Stimulated activated CD4-positive, alpha-beta T cell treated with anti-CD3 and anti-CD28 coated beads, Interleukin-15, amount 100 ng/mL, for 1 hour (primary cell): ENCODE measurements at places on chromosomes 3 and 15.

GRCh38 chr15:81386947-81387346 is 12.9 kb upstream of the TMC3 start:
- no peak for DNase-seq

DNA sequence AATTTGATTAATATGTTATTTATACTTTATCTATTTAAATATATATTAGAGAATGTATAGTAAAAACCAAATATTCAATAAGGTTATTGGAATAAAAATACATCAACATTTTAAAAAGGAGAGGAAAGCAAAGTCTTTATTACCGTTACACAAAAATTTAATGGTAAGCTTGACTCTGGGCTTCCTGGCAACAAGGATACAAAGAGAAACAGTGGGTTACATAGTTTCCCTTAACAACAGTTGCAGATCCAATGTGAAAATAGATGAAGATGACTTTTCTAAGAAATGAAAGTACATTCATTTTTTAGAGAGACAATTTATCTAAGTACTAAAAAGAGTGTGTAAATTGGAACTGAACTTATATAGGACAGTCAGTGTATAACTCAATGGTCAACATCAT is 6.0 kb upstream of the PHLDB2 start:
- DNase-seq, result no peak

DNA sequence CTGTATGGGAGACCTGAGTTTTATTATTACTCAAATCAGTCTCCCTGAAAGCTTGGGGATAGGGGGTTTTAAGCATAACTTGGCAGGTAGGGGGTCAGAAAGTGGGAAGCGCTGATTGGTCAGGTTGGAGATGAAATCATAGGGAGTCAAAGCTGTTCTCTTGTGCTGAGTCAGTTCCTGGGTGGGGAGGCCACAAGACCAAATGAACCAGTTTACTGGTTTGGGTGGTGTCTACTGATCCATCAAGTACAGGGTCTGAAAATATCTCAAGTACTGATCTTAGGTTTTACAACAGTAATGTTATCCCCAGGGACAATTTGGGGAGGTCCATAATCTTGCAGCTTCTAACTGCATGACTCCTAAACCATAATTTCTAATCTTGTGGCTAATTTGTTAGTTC is 17.8 kb upstream of the IQCF6 start:
- DNase-seq, result no peak

DNA sequence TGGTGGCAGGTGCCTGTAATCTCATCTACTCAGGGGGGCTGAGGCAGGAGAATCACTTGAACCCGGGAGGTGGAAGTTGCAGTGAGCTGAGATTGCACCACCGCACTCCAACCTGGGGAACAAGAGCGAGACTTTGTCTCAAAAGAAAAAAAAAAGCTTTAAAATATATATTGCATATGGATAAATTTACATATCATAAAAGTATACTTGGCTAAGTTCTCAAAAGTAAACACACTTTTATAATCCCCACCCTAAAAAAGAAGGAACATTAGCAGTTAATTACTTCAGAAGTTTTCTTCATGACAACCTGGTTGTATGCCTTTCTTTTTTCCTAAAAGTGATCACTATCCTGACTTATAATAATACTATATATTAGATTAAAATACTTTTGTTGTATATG is 369.1 kb upstream of the TPRG1 start:
- DNase-seq, result no peak

DNA sequence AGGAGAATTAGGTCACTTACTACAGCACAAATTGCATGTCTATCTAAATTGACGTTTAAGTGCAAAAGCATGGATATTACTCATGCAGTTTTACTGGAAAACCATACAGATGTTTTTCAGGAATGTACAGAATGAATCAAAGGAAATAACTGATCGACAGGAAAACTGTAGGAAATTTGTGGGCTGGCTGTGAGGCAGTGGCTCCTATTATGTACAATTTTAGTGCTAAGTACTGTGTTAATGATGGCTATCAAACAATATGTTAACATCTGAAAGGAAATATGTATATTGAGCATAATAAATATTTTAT is 6.9 kb downstream of the NUDT16 start:
- no peak for DNase-seq

DNA sequence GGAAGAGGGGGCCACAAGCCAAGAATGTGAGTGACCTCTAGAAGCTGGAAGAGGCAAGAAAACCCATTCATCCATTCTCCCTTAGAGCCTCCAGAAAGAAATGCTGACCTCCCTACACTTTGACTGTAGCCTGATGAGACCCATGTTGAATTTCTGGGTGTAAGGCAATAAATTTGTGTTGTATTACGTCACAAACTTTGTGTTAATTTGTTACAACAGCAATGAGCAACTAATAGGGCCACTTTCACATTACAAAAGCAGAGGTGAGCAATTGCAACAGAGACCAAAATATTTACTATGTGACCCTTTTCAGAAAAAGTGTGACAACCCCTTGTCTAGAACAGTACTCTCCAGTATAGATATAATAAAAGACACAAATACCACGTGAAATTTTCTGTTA is 101.2 kb downstream of the NTRK3 start:
- DNase-seq, result no peak

DNA sequence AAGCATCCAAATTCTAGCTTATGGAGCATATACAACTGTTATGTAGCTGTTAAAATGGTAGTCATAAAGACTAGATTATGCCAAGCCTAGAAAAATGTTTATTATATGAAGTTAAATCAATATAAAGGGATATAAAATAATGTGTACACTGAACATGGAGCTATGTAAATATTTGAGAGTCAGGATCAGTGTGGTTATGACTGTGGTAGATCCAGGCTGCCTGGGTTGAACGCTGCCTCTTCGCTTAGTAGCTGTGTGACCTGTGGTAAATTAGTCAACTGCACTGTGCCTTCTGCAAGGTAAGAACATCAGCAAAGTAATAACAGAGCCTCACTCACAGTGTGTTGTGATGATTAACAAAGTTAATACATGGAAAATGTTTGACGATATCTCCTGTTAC is 212.2 kb downstream of the RBMS3 start:
- no peak for DNase-seq

DNA sequence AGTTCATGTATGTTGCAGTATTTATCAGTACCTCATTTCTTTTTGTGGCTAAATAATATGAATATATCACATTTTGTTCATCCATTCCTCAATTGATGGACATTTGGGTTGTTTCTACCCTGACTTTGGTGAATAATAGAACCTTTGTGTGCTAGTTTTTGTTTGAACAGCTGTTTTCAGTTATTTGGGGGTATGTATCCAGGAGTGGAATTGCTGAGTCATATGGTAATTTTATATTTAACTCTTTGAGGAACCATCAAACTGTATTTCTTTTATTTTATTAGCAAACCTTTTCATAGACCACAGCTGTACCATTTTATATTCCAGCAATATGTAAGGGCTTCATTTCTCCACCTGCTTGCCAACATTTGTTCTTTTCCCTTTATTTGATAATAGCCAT is 38.4 kb upstream of the RBM5 start:
- DNase-seq, result no peak

- DNase-seq, result no peak
Measured at GRCh38 chr3:54026543-54026942, 95.8 kb upstream of the CACNA2D3 start.

DNA sequence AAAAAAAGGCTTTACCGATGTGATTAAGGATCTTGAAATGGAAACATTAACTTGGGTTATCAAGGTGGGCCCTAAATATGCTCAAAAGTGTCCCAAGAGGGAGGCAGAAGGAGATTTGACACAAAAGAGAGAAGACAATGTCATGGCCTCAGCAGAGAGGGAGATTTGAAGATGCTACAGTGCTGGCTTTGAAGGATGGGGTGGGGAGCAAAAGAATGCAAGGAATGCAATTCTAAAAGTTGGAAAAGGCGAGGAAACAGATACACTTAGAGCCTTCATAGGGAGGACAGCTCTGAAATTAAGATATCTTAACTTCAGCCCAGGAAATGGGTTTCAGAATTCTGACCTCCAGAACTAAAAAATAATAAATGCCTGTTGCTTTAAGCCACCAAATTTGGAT is 314.5 kb upstream of the CCDC54 start:
- no peak for DNase-seq

GRCh38 chr3:174089592-174089991 is 692.0 kb downstream of the NLGN1 start:
- DNase-seq, result no peak

- DNase-seq, result no peak
Measured at GRCh38 chr15:72451224-72451623, 22.9 kb upstream of the ARIH1 start.

- no peak for DNase-seq
Measured at GRCh38 chr3:152309535-152310307, 41.0 kb downstream of the MBNL1 start.

DNA sequence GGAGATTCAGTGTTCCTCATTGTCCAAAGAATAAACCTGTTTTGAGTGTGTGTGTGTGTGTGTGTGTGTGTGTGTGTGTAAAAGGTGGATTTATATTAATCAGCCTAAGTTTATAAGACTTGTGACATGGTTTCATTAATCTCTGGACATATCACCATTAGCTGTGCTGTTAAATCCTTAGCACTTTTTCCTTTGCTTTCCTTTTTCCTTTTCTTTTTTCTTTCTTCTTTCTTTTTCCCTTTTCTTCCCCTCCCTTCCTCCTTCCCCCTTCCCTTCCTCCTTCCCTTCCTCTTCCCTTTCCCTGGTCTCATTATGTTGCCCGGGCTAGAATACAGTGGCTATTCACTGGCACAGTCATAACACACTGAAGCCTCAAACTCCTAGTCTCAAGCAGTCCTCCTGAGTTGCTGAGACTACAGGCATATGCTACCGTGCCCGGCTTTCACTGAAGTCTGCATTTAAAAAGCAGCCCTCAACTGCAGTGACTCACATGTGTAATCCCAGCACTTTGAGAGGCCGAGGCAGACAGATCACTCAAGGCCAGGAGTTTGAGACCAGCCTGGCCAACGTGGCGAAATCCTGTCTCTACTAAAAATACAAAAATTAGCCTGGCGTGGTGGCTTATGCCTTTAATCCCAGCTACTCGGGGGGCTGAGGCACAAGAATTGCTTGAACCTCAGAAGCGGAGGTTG is 28.6 kb upstream of the ITPKA start:
- no peak for DNase-seq

GRCh38 chr15:92733934-92734521 is 78.5 kb upstream of the FAM174B start:
- no peak for DNase-seq

GRCh38 chr15:52255008-52255407 is 40.6 kb downstream of the MYO5C start:
- DNase-seq, result no peak

DNA sequence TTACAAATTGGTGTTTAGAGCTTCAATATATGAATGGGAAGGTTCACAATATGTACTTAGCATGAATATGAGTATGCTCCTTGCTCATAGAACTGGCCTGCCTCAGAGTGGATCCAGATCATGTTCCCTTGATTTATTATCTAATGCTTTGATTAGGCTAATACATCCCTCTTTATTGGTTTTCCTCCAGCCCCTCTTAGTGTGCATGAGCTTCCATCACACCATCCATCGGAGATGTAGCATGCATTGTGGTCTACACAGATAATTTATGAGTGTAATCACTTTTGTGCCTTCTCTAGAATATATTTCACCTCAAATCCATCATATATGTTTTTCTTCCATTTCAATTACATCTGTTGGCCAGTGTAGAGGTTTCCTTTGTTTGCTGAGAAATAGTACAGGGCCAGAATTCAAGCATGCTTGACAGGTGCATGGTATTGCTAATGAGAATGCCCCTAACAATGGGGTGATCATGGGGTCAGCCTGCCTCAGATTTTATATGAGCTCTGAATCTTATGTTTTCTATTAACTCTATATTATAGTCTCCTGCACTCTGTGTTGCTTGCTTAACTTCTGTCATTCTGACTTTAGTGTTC is 786.4 kb upstream of the ARPP21 start:
- DNase-seq, result no peak

- DNase-seq, result no peak
Measured at GRCh38 chr3:7421065-7421464, 560.1 kb downstream of the GRM7 start.

- no peak for DNase-seq
Measured at GRCh38 chr3:11602886-11603527, 40.7 kb downstream of the VGLL4 start.

GRCh38 chr3:118991775-118992174 is 42.9 kb downstream of the IGSF11 start:
- no peak for DNase-seq

GRCh38 chr15:25832158-25832557 is 31.0 kb downstream of the ATP10A start:
- no peak for DNase-seq

GRCh38 chr3:25552251-25552650 is 112.5 kb downstream of the TOP2B start:
- DNase-seq, result no peak

DNA sequence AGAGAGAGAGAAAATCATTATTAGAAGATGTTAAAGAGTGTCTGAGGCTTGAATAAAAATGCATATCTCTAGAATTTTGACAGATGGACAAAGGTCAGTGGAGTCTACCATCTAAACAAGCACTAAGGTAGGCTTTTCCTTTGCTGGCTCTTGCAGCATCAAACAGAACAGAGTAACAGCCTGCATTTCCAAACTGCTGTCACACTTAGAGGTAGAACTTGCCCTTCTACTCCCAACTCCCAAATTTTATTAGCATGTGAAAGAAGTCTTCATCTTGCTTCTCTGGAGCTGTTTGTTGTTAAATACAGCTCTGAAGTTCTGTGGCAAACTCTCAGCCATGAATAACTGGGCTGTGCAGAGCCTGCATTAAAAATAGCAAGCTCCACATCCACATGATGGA is 4.1 kb upstream of the MB21D2 start:
- DNase-seq, result no peak

GRCh38 chr3:90015688-90016356 is 908.4 kb downstream of the EPHA3 start:
- no peak for DNase-seq

- no peak for DNase-seq
Measured at GRCh38 chr3:26018889-26019288, 229.0 kb downstream of the OXSM start.

GRCh38 chr3:128229106-128229857 is 76.0 kb downstream of the EEFSEC start:
- no peak for DNase-seq

DNA sequence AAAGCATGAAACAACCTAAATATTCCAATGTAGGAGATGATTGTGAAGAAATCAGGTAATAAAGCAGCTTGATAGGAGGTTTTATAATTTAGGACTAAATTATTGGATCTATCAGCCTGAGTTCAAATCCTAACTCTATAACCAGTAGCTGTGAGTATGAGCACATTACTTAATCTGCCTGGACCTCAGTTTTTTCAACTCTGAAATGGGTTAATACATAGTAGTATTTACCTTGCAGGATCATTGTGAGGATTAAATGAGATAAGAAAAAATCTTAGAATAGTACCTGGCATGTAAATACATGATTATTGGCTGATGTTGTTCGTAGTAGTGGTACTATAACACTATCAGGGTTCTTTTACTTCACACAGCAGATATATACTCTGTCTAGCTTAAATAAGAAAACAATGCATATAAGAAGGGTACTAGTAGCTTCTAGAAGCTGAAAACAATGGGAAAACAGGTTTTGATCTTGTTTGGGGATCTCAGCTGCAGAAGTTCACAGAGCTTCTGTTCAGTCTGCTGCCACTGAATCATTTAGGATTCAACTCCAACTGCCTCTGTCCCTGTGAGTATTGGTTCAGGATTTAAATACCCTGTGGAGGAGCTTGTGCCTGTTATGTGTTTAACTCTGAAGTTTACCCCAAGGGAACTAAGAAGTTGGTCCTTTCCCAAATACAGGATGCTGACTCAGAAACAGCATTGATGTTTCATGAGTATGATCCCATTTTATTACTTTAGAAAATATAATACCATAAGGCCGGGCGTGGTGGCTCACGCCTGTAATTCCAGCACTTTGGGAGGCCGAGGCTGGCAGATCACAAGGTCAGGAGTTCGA is 34.2 kb downstream of the KAT2B start:
- no peak for DNase-seq

GRCh38 chr3:25708036-25708435 is 43.3 kb upstream of the TOP2B start:
- DNase-seq, result no peak
